ENCODE measurements at places on chromosomes 11 and 22. TPM values are rescaled to one million over a fixed set of nuclear protein-coding genes. Genes with fewer than 3 reads are reported as not detected.

DNA sequence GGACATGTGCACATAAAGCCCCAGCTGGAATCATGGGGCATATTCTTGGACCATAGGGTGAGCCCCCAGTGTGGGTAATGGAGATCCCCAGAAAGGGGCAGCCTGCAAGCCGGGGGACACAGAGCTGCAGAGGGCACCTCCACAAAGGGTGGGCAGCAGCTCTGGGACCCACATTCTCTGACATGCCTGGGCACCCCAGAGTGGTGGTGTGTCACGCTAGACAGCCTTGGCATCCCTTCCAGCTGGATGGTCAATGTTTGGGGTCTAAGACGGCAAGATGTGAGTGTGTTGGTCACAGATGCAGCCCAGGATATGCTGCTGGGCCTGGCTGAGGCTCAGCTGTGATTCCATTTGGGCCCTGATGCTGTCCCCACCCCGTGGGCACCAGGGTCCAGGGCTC is 9.7 kb downstream of the ADORA2A start:
- DNase-seq, result no peak

DNA sequence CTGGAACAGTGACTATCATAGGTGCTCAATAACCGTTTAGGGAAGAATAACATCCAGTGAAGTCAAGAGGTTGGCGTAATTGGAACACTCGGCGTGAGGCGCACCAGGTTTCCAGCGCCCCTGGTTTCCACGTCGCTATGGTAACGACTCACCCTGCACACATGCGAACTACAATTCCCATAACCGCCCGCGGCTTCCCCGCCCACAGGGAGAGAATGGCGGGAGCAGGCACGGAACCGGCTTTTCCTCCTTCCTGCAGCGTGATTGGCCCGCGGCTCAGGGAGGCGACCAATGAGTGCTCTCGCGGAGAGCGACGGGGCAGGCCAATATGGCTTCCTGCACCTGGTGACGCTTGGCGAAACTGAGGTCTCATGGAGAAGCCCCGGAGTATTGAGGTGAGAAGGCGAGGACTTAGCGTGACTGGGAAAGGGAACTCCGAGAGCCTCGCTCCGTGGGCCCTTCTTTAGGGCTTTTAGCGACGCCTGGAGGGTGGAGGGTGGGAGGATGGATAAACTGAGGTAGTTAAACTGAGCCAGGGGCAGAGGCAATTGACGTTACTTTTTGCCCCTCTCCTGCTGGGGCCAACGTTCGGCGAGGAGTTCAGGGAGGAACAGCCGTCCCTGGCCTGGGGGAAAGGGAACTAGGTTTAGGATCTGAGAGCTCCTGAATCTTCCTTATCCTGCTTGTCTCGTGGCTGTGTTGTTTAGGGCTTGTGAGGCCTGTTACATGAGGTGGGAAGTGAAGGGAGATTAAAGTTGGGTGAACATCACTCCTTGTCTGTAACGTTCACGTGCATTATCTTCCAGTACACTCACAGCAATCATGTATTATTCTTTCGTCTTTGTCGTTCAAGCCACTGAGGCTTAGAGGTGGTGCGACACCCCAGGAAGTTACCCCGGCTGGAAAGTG is at the start of gene L3MBTL2:
Gene L3MBTL2 (plus strand): TSS at position 321 of the 909 bp plus-strand sequence. CDS start 51 bp downstream, at position 372.
- peak; percentile 97 for DNase-seq

GRCh38 chr11:95335989-95336388 is 105.0 kb upstream of the SESN3 start:
- DNase-seq, result no peak

DNA sequence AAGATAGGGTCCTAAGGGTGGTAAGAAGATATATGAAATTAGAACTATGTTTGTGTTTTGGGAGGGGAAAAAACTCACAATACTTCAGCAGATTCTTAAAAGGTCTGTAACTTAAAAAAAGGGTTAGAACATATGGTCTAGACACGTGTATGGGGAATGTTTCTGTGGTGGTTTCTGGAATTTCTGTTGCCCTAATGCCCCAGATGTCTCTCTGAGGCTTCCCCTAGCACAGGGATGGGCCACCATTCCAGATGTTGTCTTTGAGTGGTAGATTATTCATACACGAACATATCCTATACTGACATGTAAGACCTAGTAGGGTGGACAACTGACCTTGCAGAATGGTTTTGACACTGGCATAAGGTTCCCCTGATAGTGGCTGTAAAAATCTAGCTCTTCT is 26.2 kb downstream of the EHF start:
- no peak for DNase-seq

- DNase-seq, result no peak
Observed at GRCh38 chr11:3009481-3009880, 17.4 kb upstream of the NAP1L4 start.

- no peak for DNase-seq
Observed at GRCh38 chr11:24513479-24514218, 16.8 kb downstream of the LUZP2 start.

DNA sequence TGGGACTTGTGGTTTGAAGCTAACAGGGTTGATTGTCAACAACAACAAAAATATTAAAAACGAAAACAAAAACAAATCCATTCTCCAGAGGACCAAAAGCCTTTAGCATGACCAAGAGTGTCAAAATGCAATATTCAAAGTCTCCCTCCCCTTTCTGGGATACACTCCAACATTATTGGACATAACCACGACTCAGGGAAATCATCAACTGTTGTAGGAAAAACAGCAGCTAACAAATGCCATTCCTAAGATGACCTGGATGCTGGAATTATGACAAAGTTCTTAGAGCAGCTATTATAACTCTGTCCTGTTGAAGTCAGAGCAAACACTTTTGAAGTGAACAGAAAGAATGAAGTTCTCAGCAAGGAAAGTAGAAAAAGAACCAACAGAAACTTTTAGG is 143.0 kb downstream of the TMEM135 start:
- DNase-seq, result no peak

- DNase-seq, result no peak
Observed at GRCh38 chr11:110096496-110096895, 3.3 kb downstream of the ZC3H12C start.

- DNase-seq, result no peak
Observed at GRCh38 chr22:43535741-43536140, 123.9 kb downstream of the MPPED1 start.

GRCh38 chr11:107999759-108000455 is 8.8 kb upstream of the CUL5 start:
- no peak for DNase-seq

DNA sequence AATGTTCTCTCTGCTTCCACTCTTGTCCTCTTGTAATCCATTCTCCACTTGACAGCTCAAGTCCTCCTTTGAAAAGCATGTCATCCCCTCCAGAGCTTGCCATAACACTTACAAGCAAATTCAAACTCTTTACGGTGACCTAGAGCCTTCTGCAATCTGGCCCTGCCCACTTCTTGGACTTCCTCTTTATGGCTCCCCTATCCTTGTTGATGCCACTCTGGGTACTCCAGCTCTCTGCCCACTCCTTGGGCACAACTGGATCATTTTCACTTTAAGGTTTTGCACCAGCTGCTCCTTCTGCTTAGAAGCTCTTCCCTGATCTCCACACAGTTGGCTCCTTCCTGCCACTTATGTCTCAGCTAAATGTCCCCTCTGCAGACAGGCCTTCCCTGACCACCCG is 217.9 kb downstream of the DSCAML1 start:
- DNase-seq, result no peak

DNA sequence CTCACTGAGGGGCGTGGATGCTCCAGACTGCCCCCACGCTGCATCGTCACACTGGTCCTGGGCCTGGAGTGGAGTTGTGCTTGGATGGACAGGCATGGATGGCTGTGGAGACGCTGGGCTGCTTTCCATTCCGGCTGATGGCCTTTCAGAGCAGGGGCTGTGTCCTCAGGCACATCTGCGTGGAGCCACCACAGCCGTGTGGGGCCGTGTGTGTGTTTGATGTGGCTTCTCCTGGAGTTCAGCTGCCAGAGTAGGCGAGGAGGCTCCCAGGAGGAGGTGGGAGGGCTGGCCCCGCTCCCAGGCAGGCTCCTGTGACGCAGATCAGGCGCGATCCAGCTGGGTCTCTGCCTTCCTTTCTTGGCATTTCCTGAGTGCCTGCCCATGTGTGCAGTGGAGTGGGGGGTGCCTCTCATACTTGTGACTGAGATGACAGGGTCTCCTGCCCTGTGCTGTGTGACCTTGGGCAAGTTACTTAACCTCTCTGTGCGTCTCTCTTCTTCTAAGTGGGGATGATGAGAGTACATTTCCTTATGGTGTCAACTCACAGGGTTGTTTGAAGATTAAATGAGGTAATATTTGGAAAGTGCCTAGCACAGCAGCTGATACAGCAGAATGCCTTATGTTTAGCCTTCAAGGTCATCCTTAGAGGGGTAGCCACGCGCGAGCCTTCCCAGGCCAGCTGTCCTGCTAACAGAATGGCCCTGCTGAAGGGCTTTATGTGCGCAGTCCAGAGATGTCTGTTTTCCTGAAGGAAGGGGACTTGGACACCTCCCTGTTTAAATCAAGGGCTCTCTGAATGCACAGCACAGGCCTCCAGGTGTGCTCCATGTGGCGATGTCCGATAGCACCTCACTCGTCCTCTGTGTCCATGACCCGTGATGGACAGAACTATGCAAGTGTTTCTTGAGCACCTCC is 33.5 kb downstream of the GLB1L2 start:
- DNase-seq, result no peak

DNA sequence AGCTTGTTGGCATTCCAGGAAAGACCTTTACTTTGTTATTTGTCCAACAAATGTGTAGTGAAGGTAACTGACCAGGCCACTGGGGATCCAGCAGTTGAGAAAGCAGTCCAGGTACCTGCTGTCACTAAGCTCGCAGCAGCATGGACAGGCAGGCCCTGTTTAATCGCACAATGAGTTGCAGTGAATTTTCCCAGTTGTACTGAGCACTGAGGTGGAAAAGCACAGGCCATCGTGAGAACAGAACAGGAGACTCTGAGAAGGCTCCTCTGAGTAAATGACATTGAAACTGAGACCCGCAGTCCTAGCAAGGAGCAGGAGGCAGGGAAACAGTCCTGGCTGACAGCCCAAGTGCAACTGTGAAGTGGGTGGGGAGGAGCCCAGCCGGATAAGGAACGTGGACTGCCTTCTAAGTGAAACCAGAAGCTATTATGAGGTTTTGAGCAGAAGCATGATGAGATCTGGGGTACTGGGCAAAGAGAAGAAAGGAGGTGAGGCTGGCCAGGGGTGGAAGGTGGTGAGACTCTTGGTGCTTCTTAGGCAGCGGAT is 39.8 kb upstream of the CDON start:
- DNase-seq, result peak; percentile 37

- DNase-seq, result no peak
Observed at GRCh38 chr11:113279591-113279990, 34.8 kb upstream of the TTC12 start.

OR2AG1 gene
- not detected for total RNA-seq

C11orf97 gene
- not detected for total RNA-seq

OAF gene
- total RNA-seq, result 123 TPM

LRRC74B gene
- not detected for total RNA-seq

DKK3 gene
- 80.0 TPM for total RNA-seq

C22orf42 gene
- total RNA-seq, result not detected

FGF4 gene
- total RNA-seq, result not detected

TRPC6 gene
- total RNA-seq, result 1.5 TPM

FADS3 gene
- total RNA-seq, result 22.6 TPM

PRG3 gene
- total RNA-seq, result not detected

OR4C15 gene
- total RNA-seq, result not detected

ZP1 gene
- total RNA-seq, result 0.17 TPM
